ENCODE measurements at places on chromosomes 7 and 10. TPM values are rescaled to one million over a fixed set of nuclear protein-coding genes. Genes with fewer than 3 reads are reported as not detected.
A peak's percentile ranks its signal among the peaks of the same experiment; 100 is the strongest.

GRCh38 chr7:95776561-95777185 lies 4.3 kb downstream of the DYNC1I1 start:
- no peak overlapping the region for H3K27ac ChIP-seq
- peaks cover 2% of the 10 kb centered on the region for H3K36me3 ChIP-seq
- peaks cover 31% of the 10 kb centered on the region for H3K27me3 ChIP-seq
- no peak overlapping the region for H3K4me3 ChIP-seq
- H3K4me1 ChIP-seq = no peaks in the 10 kb centered on the region
- no peak for DNase-seq

GRCh38 chr10:43229208-43230061 lies 37.4 kb downstream of the RASGEF1A start:
- H3K36me3 ChIP-seq = no peaks in the 10 kb centered on the region
- peak overlapping the region; percentile 87 for H3K27ac ChIP-seq

DNA sequence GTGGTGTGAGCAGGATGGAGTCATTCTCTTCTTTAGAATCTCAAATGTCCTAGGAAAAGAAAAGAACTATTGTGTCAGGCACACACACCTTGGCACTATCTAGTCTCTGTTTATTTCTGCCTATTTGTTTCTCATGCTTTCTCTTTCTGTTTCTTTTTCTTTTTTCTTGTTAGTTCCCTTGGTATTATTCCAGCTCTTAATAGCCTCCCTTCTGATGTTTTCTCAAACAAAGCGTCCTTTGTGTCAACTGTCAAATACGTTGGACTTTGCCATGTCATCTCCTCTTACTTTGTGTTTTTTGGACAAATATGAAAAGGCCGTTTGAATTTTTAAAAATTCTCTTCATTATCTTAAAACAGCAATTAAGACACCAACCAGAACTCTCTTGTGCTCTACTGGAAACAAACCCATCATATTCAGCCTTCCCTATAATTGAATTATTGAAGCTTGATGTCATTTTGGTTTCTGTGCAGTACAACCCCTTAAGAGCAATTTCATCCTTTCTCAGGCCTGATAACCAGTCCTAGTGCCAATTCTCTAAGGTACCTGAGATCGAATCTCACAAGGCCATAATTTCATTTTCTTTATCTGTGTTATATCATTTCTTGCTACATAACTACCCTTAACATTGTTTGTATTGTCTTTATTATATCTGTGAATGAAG lies 497.8 kb upstream of the NRP1 start:
- no peaks in the 10 kb centered on the region for H3K4me1 ChIP-seq
- no peak overlapping the region for H3K4me3 ChIP-seq
- peaks cover 15% of the 10 kb centered on the region for H3K27me3 ChIP-seq

DNA sequence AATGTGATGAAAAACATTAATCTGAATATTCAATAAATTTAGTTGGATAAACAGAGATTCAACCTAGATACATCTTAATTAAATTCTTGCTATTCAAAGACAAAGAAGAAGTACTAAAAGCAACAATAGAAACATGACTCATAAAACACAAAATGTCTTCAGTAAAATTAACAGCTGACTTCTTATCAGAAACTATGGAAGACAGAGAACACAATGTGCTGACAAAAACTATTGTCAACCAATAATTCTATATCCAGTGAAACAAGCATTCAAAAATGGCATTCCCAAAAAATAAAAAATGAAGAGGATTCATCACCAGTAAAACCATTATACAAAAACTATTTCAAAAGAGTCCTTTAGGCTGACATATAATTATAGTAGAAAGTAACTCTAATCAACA lies 400.5 kb upstream of the SORCS1 start:
- H3K4me1 ChIP-seq = no peaks in the 10 kb centered on the region
- no peak overlapping the region for H3K4me3 ChIP-seq
- no peak for DNase-seq

GRCh38 chr7:150357771-150358427 lies 10.7 kb upstream of the REPIN1 start:
- H3K4me3 ChIP-seq = peak overlapping the region; percentile 19
- H3K4me1 ChIP-seq = peaks cover 17% of the 10 kb centered on the region
- H3K27ac ChIP-seq = peak overlapping the region; percentile 62
- H3K27me3 ChIP-seq = no peaks in the 10 kb centered on the region
- no peak for DNase-seq
- H3K36me3 ChIP-seq = peaks cover 3% of the 10 kb centered on the region

GRCh38 chr10:99595236-99595635 lies 25.0 kb downstream of the SLC25A28 start:
- H3K36me3 ChIP-seq = no peaks in the 10 kb centered on the region
- no peak overlapping the region for H3K27ac ChIP-seq
- no peak overlapping the region for H3K4me3 ChIP-seq
- DNase-seq = no peak

GRCh38 chr7:31761646-31762045 lies 74.6 kb downstream of the PPP1R17 start:
- H3K27me3 ChIP-seq = no peaks in the 10 kb centered on the region
- no peak for DNase-seq

DNA sequence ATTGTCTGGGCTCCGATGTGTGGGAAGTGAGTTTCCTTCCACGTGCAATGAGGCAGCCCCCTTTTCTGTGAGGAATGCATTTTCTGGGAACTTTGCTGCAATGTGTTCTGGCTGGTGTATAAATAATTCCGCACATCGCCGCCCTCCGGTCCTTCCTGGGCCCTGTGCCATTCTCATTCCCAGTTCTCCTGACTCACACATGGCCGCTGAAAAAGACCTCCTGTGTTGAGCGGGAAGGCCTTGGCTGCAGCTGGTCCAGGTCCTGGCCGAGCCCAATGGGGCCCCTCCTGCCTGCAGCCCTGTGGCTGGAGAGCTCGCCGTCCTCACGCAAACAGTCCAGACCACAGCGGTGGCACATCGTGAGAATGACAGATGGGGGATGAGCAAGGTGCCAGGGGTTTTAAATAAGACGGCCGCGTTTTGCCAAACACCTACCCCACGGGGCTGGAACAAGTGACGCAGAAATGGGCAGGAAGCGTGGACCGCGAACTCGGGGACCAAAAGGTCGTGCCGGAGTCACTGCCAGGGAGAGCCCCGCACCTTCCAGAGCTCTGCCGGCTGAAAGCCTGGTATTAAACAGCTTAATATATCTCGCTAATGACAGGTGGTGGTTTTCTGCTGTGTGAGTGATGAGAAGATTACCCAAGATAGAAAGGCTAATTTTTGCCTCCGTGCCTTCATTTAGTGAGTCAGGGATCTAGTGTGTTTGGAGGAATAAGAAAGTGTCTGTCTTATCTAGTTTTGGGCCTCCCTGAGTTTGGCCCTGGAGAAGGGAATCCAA lies 37.0 kb downstream of the FAM20C start:
- H3K27ac ChIP-seq = no peak overlapping the region
- H3K27me3 ChIP-seq = peaks cover 12% of the 10 kb centered on the region
- no peak for DNase-seq
- no peaks in the 10 kb centered on the region for H3K36me3 ChIP-seq
- no peaks in the 10 kb centered on the region for H3K4me1 ChIP-seq

DNA sequence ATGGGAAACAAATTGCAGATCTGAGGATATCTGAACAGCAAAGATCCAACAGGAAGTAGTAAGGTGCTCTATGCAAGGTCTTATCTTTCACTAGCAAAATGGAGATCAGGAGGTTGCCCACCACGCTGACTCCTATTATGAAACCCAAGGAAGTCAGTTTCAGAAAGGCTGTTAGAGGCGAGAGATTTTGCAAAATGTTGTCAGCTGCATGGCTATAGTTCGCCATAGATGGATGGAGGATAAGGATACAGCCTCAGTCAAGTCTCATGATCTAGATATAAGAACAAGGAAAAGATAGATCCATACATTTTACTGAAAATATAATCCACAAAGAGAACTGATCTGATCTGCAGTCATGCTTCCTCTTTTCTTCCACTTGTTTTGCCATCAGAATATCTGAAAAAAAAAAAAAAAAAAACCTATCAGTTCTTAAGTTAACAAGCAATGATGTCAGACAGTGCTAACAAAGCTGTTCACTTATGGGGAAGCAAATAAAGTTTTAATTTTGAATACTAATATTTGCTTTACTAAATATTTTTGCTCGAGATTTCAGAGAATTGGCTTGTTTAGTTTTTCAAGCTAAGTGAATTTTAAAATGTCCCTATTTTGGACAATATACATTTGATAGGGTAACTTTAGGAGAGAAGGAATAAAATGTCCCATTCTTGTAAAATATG lies 2.0 kb downstream of the GPR85 start:
- no peak overlapping the region for H3K27ac ChIP-seq
- peaks cover 7% of the 10 kb centered on the region for H3K4me1 ChIP-seq
- DNase-seq = no peak
- H3K4me3 ChIP-seq = no peak overlapping the region
- peaks cover 58% of the 10 kb centered on the region for H3K27me3 ChIP-seq

DNA sequence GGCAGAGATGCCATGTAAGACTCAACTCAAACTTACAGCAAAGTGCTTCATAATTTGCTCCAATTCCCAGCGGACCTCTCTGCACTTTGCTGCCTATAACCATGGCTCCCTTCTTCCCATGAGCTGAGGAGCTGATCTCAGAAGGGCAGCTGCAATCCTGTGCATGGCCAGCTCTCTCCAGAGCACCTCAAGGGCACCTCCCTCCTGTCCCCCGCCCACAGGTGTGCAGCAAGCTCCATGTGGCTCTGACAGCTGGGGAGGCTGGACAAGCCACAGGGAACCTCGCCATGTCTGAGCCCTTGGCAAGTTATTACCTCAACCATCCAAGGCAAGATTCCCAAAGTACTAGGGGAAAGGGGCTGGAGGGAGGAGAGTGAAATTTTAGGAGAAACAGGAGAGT lies 61.1 kb upstream of the DDC start:
- peaks cover 4% of the 10 kb centered on the region for H3K36me3 ChIP-seq
- no peak overlapping the region for H3K27ac ChIP-seq
- no peaks in the 10 kb centered on the region for H3K4me1 ChIP-seq
- no peak overlapping the region for H3K4me3 ChIP-seq

GRCh38 chr7:43764039-43764761 lies 5.7 kb downstream of the BLVRA start:
- peak overlapping the region; percentile 56 for H3K4me3 ChIP-seq
- H3K36me3 ChIP-seq = no peaks in the 10 kb centered on the region
- H3K27ac ChIP-seq = peak overlapping the region; percentile 76
- H3K27me3 ChIP-seq = no peaks in the 10 kb centered on the region
- H3K4me1 ChIP-seq = peaks cover 35% of the 10 kb centered on the region

DNA sequence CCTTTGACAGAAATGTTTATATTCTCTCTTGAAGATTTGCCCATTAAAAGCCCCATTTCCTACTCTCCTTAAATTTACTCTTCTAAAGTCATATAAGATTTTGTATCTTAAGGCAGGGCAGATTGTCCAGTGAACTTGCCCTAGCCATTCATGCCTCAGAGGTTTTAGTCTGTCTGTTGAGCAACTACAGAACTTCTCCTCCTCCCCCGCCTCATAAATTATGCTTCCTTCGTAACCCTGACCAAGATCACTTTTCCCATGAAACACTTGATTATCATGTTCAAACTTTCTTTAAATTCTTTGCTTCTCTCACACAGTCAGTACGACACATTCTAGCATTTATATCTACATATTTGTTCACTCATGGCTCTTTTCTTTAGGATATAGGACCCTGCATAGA lies 621.3 kb downstream of the ANKRD7 start:
- H3K27me3 ChIP-seq = no peaks in the 10 kb centered on the region
- H3K36me3 ChIP-seq = no peaks in the 10 kb centered on the region
- no peaks in the 10 kb centered on the region for H3K4me1 ChIP-seq
- no peak for DNase-seq
- no peak overlapping the region for H3K4me3 ChIP-seq

DNA sequence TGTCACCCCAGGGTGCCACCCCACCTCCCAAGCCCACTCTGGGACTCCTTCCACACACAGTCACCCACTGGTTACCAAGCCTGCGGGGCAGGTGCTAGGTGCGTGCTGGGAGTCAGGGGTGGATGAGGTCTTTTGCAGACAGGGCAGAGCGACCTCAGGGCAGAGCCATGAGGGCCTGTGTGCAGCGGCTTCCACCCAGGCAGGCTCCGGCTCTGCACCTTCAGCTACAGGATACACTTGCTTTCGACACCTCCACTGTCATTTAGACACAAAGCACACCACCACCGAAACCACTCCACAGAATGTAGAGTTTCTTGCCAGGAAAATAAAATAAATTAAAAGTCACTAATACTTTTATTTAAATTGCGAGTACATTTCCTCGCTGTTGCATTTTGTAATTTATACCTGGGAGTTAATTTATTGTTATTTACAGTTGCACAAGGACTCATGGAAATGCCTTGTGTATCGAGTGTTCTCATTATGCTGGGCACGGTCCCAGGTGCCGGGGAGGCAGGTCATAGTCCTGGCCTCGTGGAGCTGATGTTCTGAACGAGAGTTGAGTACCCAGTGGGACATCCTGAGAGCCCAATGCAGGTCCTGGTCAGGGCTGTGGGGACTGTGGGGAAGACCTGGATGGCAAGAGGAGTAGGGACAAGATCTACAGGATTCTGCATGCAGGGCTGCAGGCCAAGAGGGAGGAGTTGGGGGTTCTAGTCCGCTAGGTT lies 127.8 kb downstream of the CUX1 start:
- no peaks in the 10 kb centered on the region for H3K27me3 ChIP-seq
- peak overlapping the region; percentile 12 for H3K27ac ChIP-seq
- H3K36me3 ChIP-seq = no peaks in the 10 kb centered on the region

DNA sequence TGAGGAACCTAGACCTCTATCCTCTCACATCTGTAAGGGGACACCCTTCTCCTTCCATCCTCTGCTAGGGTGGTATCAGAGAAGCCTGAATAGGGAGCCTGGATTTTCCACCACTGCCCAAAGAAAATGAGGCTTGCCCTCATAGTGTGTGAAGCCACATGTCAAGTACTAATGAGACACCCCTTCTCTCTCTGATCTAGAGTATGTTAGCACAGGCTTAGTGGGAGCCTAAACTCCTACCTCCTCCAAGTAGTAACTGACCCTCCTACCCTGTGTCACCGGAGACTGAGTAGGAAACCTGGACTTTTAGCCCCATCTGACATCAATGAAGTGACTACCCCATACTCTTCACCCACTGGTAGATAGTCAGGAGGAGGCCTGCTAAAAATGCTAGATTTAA lies 65.6 kb downstream of the PHYHIPL start:
- H3K27me3 ChIP-seq = peaks cover 5% of the 10 kb centered on the region
- no peak overlapping the region for H3K27ac ChIP-seq
- no peak for DNase-seq
- H3K4me3 ChIP-seq = no peak overlapping the region

- H3K4me3 ChIP-seq = no peak overlapping the region
- peaks cover 8% of the 10 kb centered on the region for H3K27me3 ChIP-seq
- no peak for DNase-seq
Measured at GRCh38 chr7:106365252-106366005, 80.6 kb upstream of the NAMPT start.

CPA2 gene
- not detected for total RNA-seq

NXPH1 gene
- not detected for total RNA-seq

AS3MT gene
- total RNA-seq = not detected

EMX2 gene
- not detected for total RNA-seq

SYT15 gene
- total RNA-seq = 1.1 TPM

HKDC1 gene
- 8.2 TPM for total RNA-seq

All from T-helper 17 cell (primary cell).